ENCODE measurements at places on chromosomes 5 and 9. TPM values are rescaled to one million over a fixed set of nuclear protein-coding genes. Genes with fewer than 3 reads are reported as not detected.

DNA sequence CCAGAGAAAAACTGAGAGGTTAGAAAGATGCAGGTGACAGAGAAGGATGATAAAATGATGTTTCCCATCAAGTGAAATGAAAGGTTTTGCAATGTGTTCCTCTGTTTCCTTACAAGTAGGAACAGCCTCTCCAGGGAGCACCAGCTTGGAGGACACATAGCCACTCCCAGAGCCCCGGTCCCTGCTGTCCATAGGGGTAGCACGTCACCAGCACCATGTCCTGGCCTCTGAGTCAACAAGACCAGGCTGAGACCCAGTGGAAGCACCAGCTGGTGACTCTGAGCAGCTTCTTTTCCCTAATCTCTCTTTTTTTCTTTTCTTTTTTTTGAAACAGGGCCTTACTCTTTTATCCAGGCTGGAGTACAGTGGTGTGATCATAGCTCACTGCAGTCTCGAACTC is 19.4 kb upstream of the HMCN2 start:
- no peak for DNase-seq

Gene PTTG1
- total RNA-seq, result 88.9 TPM

GRCh38 chr5:38211354-38211710 is 47.0 kb upstream of the EGFLAM start:
- no peak for DNase-seq

Gene F2R
- total RNA-seq, result 2.9 TPM

- no peak for DNase-seq
Measured at GRCh38 chr9:74526215-74526614, 29.1 kb downstream of the RORB start.

- DNase-seq, result peak; percentile 40
Measured at GRCh38 chr5:66958980-66959641, 237.5 kb downstream of the CD180 start.

Gene PCDHGB2
- 0.97 TPM for total RNA-seq

Gene KCNN2
- total RNA-seq, result not detected

Gene SPINK7
- not detected for total RNA-seq

DNA sequence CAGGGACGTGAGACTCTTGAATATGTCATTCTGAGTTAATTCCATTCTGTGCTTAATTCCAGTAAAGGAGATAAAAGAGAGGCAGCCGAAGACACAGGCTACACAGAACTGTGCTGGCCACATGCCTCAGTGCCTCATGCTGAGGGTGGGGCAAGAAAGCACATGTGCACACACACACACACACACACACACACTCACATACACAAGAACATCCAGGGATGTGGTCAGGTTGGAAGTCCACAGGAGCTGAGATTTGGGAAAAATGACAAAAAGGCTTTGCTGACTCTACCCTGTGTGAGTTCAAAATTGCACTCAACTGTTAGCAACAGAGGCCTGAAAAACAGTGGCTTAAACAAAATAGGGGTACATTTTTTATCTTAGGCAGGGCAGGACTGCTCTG is 40.5 kb downstream of the ALG2 start:
- no peak for DNase-seq

Gene GRM6
- not detected for total RNA-seq

GRCh38 chr5:36346896-36347690 is 45.4 kb upstream of the RANBP3L start:
- DNase-seq, result no peak

Gene FRMD3
- 0.30 TPM for total RNA-seq

GRCh38 chr9:25742256-25742655 is 64.0 kb upstream of the TUSC1 start:
- DNase-seq, result no peak

Gene CDC20B
- not detected for total RNA-seq
